Lower leg skin (tissue), 4 donors: ENCODE measurements at places on chromosomes 7 and 10.

DNA sequence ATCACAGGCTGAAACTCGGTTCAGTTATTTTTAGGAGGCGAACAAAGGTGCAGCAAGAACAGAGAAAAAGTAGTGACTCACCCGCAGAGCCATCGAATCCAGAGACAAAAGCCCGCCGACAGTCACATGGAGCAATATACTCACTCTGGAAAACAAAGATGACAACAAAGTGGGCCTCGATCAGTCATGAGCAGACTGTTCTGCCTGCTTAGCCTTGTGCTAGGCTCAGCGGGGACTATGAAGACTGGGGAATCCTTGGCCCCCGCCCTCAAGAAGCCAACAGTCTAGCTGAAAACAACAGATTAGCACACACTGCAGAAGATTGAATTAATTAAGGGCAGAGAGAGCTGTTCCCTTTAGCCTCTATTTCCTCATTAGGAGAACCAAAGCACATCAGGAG, 30.4 kb downstream of the XPNPEP1 start:
- DNase-seq, result peak; percentile 93

DNA sequence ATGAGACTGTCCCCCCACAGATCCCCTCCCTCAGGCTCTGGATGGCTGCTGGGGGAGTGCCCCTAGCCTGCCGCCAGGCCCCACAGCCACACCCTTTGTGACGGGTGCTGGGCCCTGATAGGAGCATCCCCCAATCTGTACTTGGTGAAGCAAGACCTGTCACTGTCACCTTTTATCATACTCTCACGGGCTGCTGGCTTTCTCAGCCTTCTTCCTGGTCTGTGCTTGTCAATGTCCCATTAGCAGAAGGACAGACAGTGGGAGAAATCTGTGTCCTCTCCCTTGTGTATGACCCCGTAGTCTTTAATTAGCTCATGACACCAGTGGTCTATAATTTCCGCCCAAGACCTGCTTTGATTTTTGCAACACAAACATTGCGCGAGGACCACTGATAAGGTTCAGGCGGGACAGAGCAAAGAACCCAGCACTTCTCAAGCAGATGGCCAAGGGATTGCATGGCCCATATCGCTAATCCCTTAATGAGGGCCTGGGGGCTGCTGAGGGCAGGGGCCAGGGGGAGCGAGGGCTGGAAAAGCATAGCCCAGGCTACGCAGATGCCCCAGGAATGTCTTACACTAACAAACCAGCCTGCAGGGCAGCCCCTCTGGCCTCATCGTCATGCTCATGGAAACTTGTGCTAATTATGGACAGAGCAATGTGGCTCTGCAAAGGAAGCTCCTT, 127.8 kb downstream of the PTPN20 start:
- DNase-seq, result no peak

- DNase-seq, result no peak
These were observed 11.8 kb downstream of the NT5C2 start for GRCh38 chr10:103181244-103181643.

DNA sequence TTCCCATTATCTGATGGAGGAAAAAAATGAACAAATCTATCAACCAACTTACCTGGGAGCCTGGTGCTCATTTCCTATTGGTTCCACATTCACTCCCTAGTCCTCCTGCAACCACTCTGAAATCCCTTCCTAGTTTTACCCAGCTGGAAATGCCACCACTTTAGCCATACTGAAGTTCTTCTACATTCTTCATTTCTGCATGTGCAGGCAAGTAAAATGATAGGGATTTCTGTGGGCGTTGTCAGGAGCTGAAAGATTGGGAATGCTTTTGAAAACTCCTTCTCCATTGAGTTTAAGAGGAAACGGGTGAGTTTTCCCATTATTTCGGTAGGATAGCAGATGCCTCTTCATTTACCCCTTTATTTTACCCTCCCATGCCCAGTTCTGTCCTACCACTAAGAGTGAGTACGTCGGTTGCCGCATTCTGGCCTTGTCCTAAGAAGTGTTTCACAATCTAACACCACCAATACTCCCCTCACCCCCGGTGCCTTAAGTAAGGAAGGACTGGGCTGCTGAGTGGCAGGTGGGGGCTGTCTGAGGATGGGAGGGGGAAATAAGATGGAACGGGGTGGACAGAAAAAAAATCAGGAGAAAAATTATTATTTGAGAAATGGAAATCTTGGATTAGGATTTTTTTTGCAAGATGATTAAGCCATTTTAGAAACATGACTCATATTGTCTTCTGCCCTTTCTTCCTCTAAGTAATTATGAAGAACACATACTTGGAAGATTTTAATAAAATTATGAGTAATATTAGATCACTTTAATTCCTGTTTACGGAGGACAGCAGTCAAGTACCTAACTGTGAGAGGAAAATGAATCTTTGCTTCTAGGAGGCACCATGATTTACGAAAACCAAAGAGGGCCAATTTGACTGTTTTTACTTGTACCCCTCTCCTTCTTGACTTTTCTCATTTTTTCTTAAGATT, 13.2 kb upstream of the TAS2R60 start:
- DNase-seq, result no peak

DNA sequence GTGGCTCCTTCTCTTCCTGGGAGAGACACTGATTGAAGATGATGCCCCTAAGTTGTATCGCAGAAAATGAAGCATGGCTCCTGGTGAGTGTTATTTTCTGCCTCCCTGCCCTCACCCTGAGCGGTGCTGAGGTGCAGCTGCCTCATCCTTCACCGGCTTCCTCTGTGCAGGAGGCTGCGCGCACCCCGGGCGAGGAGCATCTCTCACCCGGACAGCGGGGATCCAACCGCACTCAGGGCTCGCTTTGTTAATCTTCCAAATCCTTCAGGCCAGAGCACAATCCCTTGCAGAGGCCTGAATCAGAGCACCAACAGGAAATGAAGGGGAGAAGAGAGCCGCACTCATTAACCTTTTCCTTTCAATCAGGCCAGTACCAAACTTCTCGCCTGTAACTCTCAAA, 910.3 kb downstream of the CCSER2 start:
- DNase-seq, result no peak

GRCh38 chr10:97325754-97326153, 6.7 kb downstream of the FRAT1 start:
- DNase-seq, result no peak

DNA sequence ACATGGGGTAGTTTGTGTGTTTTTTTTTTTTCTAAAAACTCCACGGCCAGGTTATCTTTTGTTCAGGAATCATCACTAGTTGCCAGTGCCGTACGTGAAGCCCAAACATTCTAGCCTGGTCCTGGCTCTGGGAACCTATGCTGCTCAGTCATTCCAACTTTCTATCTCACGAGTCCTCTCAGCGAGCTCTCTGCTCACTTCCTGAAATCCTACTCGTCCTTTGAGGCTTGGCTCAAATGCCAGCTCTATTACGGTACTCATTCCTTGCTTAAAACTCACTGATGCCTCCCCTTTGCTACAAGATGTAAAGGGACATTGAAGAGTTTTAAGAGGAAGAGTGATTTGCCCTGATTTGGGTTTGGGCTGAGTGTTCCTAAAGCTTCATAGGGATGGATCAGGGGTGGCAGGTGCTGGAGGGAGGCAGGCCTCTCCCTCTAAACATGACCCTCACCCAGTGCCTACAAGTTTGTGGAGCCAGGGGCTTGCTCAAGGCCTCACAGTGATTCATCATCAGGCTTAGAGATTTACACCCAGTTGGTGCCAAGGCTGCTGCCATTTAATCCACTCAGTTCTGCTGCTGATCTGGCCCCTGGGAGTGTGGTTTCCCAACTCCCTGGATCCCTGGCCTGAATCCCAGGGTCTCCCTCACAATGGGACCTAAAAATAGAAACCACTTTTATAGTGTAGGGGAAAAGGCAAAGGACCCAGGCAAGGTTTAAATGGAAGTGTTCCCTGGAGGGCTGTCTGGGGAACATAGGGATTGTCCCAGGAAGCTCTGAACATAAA, 46.1 kb upstream of the R3HCC1L start:
- DNase-seq, result no peak

GRCh38 chr7:38973760-38974159, 3.9 kb upstream of the POU6F2 start:
- DNase-seq, result no peak

GRCh38 chr7:139915268-139915863, 86.3 kb downstream of the TBXAS1 start:
- DNase-seq, result no peak

DNA sequence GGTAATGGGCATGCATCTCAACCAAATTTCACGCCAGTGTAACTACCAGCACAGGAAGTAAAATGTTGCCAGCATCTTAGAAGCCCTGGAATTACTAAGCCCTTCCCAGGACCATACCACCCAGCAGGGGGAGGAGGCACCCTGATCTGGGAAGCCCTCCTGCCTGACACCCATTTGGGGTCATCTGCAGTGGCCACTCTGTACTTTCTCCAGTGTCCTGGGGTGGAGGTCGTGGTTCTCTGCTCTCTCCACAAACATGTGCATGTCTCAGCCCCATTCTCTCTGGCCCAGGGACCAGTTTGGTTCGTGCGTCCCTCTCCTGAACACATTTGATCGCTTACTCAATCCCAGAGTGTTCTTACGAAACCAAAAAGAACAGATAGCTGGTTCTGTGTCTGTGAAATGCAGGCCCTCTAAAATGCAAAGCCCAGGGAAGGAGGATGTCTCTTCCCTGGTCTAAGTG, 9.4 kb upstream of the LRRC27 start:
- no peak for DNase-seq

DNA sequence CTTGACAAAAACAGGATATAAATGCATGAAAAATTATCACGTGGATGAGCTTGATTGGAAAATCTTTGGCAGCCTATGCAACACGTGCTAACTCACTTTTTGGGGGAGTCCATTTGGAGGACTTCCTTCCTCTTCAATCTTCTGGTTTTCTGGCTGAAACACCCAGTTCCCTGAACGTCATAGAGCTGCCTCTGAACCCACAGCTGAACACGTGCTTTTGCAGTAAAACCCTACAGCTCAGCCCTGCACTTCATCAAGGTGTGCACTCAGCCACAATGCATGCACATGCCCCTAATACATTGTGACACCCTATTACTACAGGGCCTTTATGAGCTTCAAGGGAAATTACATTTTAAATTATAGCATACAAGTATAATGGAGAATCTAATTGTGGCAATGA, 808.7 kb upstream of the AUTS2 start:
- DNase-seq, result no peak

DNA sequence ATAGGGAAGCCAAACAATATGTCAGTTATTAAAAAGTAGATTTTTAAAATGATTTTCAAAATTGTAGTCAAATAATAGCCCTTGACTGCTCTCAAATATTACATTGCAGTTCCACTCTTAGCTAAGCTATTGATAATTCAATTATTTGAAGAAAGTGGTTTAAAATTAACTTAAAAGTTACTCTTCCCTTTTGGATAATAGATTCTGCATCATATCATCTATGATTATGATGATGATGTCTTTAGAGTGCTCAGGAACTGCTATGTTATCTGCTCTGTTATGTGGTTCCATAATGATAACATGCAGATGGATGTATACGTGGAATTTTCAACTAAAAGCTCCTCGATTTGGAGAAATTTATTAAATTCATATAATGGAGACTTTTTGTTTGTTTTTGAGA, 110.0 kb downstream of the ADAM22 start:
- no peak for DNase-seq

DNA sequence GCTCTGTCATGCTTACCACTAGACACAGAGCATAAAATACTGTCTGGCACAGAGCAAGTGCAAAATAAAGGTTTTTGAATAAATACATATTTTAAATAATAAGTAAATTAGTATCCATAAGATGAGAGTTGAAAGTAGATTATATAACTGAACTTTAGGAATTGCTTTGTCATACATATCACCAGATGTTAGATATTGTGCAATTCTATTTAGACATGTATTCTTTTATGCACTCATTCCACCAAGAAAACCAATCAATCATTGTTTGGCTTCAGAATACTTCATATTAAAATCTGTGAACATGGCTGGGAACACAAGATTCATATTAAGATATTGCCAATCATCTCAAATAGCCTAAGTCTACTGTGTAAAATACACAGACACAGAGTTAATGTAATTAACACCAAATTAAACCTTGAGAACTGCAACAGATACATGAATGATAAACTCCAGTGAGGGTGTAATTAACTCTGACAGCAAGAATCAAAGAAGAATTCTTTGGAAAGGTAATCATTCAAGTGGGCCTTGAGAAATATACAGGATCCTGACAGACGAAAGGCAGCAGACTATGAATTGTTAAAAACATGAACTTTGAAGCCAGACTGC, 201.0 kb upstream of the PTN start:
- DNase-seq, result no peak

GRCh38 chr10:15775513-15775912, 55.8 kb upstream of the ITGA8 start:
- DNase-seq, result no peak

GRCh38 chr10:58341947-58342346, 7.1 kb downstream of the UBE2D1 start:
- no peak for DNase-seq

GRCh38 chr7:111012149-111012548, 78.8 kb upstream of the LRRN3 start:
- DNase-seq, result no peak

DNA sequence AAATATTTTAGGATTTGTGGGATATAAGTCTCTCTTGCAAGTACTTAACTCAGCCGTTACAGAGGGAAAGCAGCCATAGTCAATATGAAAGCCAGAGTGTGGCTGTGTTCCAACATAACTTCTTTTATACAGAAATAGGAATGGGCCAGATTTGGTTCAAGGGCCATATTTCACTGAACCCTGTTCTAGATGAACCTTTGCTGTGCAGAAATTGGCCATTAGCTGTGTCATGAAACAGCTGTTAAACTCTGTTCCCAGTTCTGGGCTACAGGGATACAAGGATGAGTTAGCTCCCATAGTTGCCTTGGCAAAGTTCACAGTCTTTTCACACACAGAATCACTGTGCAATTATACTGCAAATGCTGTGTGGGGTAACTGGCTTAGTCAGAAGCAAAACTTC, 213.9 kb upstream of the LRRN3 start:
- no peak for DNase-seq

- DNase-seq, result no peak
These were observed 1.0 kb downstream of the URGCP start for GRCh38 chr7:43905209-43905946.

DNA sequence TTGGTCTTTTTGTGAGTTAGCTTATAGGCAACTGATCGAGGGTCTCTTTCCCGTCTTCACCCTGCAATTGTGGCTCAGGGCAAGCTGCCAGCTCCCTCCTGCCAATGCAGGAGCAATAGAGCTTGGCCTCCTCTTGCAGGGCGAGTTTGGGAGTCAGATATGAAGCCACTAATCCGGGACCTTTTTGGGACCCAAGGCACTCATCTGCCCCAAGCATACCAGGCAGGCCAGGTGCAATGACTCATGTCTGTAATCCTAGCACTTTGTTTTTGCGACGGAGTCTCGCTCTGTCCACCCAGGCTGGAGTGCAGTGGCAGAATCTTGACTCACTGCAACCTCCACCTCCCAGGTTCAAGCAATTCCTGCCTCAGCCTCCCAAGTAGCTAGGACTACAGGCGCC, 21.1 kb downstream of the LIMK1 start:
- DNase-seq, result no peak

DNA sequence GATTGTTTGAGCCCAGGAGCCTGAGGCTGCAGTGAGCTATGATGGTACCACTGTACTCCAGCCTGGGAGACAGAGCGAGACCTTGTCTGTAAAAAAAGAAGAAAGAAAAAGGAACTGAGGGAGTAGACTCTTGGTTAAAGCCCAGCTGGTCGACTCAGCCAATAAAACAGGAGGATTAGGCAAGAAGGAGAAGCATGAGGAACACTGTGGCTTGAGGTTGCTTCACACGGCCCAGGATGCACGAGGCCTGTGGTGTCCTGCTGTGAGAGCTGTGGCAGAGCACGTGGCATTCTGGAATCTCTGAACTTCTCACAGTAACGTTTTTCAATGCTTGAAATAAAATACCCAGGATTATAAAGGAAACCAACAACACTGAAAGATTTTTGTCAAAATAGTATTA, 93.3 kb downstream of the CUL2 start:
- DNase-seq, result peak; percentile 55
